ENCODE measurements at places on chromosomes 2 and 18.

GRCh38 chr2:202726070-202726469, 91.3 kb downstream of the FAM117B start:
- DNase-seq: no peak

DNA sequence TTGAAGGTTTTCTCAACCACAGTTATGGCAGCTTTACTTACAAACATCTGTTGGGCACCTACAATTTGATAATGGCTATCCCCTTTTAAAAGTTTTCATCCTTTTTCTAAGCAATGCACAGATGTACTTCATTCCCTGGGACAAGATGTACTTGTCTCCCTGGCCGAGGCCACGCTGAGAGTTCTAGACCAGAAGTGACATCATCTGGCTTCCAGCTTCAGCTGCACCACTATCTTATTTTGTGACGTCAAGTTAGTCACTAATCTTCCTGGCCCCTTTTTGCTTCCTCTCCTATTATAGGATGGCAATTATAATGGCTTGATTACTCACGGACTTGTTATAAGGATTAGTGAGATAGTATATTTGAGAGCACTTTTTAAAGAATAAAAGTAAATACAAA, 386.4 kb downstream of the BCL11A start:
- DNase-seq: no peak

- DNase-seq: no peak
These were observed 371.1 kb upstream of the ID2 start for GRCh38 chr2:8310557-8311455.

DNA sequence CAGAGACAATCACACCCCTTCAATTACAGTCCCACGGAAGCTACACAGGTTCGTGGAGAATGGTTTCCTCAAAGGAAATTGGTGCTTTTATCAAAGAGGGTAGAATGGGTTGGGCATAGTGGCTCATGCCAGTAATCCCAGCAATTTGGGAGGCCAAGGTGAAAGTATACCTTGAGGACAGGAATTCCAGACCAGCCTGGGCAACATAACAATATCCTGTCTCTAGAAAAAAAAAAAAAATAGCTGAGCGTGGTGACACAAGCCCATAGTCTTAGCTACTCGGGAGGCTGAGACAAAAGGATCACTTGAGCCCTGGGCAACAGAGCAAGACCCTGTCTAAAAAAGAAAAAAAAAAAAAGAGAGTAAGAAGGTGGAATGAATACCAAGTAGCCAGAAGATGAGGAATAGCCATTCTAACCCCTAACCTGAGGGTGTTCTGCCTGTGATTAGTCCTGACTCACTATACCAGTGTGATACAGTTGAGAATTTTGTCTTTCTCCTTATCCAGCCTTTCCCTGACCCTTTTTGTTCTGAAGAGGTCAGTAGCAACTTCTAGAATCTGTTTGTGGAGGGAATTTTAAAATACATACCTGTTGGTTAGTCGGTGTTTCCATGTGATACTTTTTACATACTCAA, 283.2 kb downstream of the MREG start:
- DNase-seq: no peak

DNA sequence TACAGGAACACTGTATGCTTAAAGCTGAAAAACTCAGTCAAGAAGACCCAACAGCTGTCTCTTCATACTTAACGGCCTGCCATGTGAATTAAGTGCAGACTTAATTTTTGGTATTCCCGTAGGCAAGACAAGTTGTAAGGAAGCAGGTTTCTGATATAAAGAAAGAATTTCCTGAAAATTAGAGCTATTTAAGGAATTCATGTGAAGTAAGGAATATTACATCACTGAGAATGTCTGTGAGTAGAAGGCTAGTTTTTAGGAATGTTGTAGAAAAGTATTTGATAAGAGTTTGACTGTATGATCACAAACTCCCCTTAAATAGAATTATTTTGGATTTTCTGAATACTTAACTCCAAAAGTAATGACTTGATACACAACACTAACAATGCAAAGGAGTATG, 51.0 kb downstream of the WDR33 start:
- DNase-seq: no peak

DNA sequence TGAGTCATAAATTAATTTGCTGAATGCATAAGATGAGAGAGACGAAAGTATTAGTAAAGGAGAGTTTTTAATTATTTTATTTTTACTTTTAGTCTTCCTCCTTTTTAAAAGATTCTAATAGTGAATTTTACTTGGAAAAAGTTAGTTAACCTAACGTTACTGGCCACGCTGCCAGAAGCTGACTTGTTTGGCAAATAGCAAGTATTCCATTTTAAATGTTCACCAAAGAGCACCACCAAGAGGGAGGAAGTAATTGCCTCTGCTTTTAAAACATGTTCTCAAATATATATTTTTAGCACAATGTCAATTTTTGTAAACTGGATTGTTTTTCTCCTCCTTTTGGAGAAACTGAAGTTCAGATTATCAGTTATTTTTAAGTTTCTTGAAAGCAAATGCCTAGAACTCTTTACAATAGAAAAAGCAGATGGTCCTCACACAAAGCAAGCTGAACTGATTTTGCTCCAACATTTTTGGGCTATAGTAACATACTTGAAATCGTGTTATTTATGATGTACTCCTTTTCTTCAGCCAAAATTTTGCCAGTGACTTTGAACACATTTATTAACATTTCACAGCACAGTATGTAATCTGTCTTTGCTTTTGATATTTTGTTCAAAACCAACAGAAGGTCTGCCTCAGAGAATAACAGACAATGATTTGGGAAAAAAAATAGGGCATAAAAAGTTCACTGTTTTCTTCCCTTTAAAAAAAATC, 1311.0 kb upstream of the FAM98A start:
- peak; percentile 29 for DNase-seq

- DNase-seq: no peak
These were observed 431.2 kb upstream of the CHST9 start for GRCh38 chr18:27616324-27616723.

DNA sequence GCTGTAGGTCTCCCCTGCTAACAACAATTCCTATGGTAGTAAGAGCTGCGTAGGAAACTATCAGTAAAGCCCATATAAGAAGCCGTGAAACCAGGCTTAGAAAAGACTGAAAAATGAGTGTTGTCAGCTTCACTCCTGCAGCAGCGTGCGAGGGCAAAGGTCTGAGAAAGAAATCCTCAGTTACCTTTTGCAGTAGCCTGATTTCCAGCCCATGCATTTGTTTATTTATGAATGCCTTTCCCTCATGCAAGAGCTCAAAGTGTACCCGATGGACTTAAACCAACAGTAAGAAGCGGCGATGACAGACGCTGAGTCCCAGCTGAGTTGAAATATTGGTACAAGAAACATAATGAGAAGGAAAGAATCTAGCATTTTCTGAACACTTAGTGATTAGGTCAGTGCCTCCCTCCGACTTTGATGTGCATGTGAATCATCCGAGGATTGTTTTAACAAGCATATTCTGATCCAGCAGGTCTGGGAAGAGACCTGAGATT, 15.0 kb upstream of the POLI start:
- no peak for DNase-seq

DNA sequence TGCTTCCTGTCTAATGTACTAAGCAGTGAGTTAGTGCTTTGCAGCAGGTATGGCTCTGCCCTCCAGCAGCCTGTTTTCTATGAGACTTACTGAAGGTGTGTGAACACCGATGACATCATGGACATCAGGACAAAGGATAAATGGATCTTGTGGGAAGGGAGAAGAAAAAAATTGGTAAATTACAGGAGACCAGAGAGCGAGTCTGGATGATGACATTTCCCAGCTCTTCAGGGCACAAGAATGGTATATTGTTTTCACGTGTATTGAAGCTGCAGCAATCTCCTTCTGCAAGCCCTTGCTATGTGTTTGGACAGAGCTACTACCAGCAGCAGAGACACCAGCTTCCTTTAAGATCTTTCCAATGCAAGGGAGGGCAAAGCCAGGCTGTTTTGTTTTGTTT, 47.2 kb downstream of the DCC start:
- no peak for DNase-seq

- no peak for DNase-seq
These were observed 784.6 kb upstream of the ZEB2 start for GRCh38 chr2:145304501-145304900.

GRCh38 chr18:49014605-49015267, 64.0 kb upstream of the SMAD7 start:
- no peak for DNase-seq

- DNase-seq: no peak
These were observed 40.3 kb upstream of the AFF3 start for GRCh38 chr2:100182494-100183361.

GRCh38 chr2:241870611-241871537, 1.3 kb downstream of the RTP5 start:
- DNase-seq: no peak

DNA sequence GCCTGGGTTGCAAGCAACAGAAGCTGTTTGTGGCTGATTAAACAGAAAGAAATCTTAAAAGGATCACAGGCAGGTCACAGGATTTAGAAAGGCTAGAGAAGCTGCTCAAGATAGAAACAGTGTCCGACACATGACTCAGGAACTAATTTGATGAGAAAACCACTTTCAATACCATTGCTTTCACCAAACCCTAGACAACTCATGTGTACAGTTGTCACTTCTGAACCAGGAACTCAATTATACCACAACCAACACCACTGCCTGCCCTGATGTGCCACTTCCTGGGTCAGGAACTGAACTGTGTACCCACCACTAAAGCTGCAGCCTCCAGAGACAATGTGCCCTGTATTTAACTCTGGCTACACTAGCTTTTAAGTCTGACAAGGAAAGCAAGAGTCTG, 56.0 kb downstream of the TMEM247 start:
- DNase-seq: no peak

GRCh38 chr2:140863713-140864112, 1267.1 kb downstream of the LRP1B start:
- DNase-seq: peak; percentile 33

GRCh38 chr2:213862407-213863076, 548.3 kb upstream of the VWC2L start:
- DNase-seq: no peak

Data from globus pallidus (tissue), 1 donor.